ENCODE measurements at places on chromosomes 13 and 19.
A peak's percentile ranks its signal among the peaks of the same experiment; 100 is the strongest.

GRCh38 chr13:23701636-23702035, 131.4 kb downstream of the TNFRSF19 start:
- DNase-seq, result no peak

- DNase-seq, result no peak
Measured at GRCh38 chr19:799076-799881, 2.0 kb downstream of the PTBP1 start.

- no peak for DNase-seq
Measured at GRCh38 chr13:44317752-44318151, 55.9 kb upstream of the SERP2 start.

- no peak for DNase-seq
Measured at GRCh38 chr19:2059422-2060201, 8.6 kb upstream of the MKNK2 start.

GRCh38 chr19:45523642-45524256, 16.5 kb downstream of the VASP start:
- peak; percentile 90 for DNase-seq

GRCh38 chr13:79346300-79346914, 59.6 kb downstream of the RBM26 start:
- DNase-seq, result no peak

- DNase-seq, result no peak
Measured at GRCh38 chr19:16940626-16941025, 51.8 kb downstream of the F2RL3 start.

DNA sequence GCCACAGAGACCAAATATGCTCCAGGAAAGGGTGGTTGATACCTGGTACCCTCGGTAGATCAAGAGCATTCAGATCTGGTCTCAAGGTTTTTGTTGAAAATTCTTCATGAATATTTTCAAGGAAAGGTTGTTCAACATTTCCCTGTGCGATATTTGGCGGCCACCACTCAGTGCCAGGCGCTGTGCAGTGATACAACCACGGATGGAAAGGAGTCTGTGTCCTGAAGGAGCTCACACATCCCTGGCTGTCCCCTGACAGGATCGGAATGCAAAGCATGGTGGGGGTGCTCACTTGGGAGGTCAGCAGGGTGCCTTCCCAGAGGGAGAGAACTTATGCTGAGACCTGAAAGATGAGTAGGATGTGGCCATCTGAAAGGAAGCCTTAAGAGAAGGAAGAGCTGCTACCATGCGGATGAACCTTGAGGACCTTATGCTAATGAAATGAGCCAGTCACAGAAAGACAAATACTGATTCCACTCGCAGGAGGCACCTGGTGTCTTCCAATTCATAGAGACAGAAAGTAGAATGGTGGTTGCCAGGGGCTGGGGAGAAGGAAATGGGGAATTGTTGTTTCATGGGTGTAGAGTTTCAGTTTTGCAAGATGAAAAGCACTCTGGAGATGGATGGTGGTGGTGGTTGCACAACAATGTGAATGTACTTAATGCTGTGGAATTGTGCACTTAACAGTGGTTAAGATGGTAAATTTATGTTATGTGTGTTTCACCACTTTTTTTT, 41.6 kb downstream of the HSPH1 start:
- no peak for DNase-seq

GRCh38 chr13:27403203-27403678, 21.2 kb upstream of the GTF3A start:
- no peak for DNase-seq

DNA sequence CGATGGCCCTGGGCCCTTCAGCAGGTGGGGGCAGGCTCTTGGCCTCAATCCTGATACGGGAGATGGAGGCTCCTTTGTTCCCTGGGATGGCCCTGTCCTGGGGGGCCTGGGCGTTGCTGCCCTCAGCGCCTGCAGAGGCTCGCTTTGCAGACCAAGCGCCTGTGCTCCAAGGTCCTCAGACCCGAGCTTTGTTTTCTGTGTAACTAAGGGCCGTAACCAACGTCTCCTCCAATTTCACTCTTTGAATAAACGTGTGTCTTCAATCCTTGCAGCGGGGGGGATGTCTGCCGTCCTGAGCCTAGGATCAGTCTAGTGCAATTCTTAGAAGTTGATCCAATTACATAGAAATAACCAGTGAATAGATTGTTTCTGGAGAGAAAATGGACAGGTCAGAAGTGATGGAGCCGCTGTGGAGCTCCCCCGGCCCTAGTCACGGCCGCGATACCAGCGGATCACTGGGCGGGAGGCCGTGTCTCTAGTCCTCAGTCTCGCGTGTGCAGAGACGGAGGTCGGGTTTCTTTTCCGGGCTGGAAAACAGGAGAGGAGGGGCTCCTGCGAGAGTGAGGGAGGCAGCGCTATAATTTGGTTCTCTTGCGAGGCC, 5.3 kb downstream of the PTBP1 start:
- DNase-seq, result no peak

DNA sequence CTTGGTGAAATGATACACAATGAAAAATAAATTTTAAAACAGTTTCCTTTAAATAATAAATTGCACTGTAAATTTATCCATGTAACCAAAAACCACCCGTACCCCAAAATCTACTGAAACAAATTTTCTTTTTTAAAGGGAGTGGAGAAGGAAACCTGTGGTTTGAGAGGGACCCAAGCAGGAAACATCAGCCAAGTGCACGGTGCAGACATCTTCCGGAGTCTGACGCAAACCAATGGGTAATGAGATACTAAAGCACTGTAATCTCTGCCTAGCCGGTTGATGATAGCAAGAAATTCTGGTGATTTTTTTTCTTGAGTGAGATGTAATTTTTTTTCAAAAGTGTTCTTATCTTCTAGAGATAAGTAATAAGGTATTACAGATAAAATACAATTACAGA, 115.4 kb downstream of the ABCC4 start:
- no peak for DNase-seq

DNA sequence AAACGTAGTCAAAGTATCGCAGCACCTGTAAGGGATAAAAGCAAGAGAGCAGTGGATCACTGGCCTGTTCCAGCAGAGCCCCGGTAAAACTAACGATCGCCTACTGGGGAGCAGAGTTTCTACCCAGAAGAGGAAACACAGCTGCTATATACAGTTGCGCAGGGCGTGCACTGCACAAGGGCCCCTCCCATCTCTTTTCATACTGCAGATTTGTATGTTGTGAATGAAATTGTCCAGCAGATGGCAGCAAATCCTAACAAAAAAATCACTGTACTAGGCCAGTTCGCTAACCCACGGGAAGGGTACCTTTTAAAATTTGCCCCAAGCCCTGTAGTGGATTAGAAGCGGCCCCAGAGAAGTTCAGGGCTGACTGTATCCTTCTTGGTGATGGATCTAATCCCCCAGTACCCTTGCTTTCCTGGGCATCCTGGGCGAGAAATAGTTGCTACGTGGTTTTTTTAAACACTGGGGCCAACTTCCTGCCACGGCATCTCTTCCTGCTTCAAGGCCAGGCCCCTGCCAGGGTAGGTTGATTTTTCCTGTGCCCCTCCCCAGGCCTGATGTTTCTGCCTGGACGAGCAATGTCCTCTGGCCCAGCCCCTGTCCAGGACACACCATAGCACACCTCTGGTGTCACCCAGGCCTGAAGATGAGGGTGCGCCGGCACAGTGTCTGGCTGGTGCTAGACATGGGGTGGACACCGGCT, 127.0 kb downstream of the IER2 start:
- DNase-seq, result peak; percentile 48

DNA sequence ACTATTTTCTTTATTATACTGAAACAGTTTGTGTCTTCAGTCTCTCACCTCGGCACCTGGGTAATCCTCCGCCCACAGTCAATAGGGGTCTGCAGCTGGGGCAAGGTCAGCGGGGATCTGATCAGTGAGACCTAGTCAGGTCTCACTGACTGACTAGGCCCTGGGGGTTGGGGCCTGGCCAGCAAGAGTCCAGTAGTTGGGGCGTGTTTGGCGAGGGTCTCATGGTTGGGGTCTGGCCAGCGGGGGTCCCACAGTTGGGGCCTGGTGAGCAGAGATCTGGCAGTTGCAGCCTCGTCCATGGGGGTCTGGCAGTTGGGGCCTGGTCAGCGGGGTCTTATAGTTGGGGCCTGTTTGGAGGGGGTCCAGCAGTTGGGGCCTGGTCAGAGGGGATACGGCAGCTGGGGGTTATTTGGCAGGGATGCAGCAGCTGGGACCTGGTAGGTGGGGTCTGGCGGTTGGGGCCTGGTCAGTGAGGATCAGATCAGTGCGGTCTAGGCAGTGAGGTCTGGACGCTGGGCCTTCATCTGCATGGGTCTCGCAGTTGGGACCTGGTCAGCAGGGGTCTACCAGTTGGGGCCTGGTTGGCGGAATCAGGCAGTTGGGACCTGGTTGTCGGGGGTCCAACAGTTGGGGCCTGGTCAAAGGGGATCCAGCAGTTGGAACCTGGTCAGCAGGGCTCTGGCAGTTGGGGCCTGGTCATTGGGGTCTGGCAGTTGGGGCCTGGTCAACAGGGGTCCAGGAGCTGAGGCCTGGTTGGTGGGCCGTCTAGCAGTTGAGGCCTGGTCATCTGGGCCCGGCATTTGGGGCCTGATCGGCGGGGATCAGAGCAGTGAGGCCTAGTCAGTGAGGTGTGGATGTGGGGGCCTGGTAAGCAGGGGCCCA, 61.1 kb upstream of the TPM4 start:
- no peak for DNase-seq

DNA sequence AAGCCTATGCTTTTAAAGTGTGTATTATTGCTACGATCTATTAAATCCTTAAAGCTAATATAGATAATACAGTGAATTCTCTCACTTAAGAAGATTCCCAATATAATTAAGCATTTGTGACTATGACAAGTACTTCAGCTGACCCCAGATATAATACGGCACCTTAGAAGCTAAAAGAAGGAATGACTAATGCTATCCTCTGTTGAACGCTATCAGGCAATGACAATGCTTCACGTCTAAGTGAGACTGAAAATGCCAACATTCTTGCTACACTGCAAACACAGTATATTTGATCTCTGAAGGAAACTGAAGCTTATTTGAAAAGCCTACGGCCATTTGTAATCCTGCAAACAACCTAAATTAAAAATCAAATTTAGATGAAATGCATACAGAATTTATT, 19.7 kb downstream of the VWA8 start:
- no peak for DNase-seq

GRCh38 chr13:26456650-26457049, 100.8 kb upstream of the WASF3 start:
- DNase-seq, result no peak

DNA sequence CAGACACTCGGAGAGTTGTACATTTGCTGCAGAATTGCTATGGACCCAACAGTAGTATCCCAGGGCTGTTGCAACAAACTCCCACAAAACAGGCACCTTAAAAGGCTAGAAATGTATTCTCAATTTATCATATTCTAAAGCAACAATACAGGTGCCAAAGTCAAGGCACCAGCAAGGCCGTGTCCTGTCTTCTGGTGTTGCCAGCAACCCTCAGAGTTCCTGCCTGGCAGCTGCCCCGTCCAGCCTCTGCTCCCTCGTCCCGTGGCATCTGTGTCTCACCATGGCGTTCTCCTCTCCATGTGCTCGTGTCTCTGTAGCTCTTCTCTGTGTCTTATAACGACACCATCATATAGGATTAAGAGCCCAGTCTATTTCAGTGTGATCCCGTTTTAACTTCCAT, 67.7 kb upstream of the ARGLU1 start:
- DNase-seq, result no peak
